ENCODE measurements at places on chromosomes 5 and 9. TPM values are rescaled to one million over a fixed set of nuclear protein-coding genes. Genes with fewer than 3 reads are reported as not detected.
A peak's percentile ranks its signal among the peaks of the same experiment; 100 is the strongest.

DNA sequence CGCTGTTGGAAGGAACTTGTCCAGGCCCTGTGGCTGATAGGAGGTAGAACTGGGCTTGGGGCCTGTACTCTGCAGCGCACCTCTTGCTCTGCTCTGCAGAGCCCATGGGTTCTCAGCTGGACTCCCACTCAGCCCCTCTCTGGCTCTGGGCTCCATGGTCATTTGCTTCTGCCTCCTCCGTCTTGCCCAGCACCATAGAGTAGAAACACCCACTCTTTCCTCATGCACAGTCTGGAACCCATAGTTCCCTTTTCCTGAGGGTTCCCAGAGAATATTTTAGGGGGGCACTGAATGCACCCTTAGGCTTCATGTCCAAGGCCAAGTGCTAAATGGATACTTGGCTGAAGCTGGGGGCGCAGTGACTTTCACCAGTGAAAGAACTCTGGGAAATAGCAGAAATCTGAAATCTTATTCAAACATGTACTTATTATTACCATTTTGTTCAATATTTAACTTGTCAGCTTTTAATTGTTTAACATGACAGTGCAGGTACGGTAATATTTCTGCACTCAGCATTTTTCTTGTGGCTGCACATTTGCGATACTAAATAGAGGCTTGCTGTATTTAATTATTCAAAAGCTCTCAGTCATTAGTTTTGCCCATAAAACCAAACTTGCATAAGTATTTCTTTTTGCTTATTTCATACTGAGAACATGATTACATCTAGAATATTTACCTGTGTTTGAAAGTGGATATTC, 31.5 kb downstream of the GALNT12 start:
- no peak for DNase-seq

DIPK1B gene
- not detected for total RNA-seq

DNA sequence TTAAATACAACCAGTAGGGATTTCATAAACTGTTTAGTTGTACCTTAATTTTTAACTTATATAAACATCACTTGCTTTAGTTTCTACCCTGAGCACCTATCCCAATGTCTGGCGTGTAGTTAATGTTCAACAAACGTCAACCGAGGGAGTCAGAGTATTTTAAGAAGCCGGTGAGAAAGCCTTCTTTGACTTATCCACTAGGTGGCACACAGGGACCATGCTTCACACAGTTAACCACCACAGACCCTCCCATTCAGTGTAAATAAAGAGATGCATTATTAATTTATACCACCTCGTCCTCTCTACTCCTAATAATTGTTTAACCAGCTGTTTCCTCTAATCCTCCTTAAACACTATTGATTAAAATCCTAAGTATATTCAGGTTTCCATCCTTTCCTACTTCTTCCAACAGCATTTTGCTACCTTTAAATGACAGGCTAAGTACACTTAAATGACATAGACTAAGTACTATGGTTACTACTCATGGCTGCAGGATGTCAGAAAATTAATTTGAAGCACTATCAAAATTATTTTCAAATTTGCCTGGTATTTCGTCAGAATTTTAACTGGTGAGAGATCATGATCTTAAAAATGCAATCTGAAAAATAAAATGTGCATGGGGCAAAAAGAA, 2.3 kb downstream of the HAPLN1 start:
- DNase-seq: no peak

DNA sequence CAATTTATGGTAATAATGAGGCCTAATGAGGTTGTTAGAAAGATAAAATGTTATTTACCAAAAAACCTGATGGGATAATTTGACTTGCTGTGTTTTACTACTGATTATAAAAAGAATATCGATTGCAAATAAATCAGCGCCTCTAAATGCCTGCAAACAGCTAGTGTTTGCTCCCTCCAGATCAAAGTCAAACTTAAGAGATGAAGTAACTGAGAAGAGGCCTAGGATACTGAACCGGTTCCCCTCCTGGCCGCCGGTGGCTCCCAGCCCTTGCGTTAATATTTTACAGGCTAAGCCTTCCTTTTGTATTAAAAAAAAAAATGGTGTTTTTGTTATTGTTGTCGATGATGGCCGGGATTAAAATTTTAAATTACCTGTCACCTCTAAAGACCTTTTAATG, 2.6 kb downstream of the IRX1 start:
- DNase-seq: no peak

GRCh38 chr9:133023117-133023890, 7.5 kb upstream of the GTF3C5 start:
- peak; percentile 83 for DNase-seq

- no peak for DNase-seq
These were observed 645.4 kb downstream of the PRELID2 start for GRCh38 chr5:145189746-145190145.

SPACA9 gene
- 2.6 TPM for total RNA-seq

- DNase-seq: no peak
These were observed 93.9 kb downstream of the MAPKAP1 start for GRCh38 chr9:125613141-125613540.

DNA sequence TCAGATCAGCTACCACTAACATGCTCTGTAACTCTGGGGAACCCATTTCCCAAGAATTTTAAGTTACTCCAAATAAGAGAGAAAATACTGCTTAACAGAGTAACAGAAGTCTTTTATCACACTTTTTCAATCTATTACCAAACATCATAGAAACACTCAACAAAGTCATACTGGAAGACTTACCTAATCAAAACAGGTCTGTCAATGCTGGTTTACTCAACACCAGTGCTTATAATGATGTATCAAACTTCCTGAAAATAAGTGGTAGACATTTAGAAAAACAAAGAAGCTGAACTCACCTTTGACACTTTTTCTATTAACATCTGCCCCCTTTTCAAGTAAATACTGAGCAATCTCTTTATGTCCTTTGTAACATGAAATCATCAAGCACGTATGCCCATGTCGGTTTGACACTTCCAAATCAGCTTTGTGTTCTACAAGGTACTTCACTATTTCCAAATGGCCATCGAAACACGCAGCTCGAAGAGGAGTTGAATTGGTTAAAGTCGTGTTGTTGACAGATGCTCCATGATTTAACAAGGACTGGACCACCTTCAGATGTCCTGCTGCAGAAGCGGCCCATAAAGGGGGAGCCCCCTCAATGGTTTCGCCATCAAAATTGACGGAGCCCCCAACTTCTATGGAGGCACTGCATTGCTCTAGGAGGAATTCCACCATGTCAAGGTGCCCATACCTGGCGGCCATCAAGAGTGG, 1.8 kb downstream of the FEM1C start:
- DNase-seq: no peak

DNA sequence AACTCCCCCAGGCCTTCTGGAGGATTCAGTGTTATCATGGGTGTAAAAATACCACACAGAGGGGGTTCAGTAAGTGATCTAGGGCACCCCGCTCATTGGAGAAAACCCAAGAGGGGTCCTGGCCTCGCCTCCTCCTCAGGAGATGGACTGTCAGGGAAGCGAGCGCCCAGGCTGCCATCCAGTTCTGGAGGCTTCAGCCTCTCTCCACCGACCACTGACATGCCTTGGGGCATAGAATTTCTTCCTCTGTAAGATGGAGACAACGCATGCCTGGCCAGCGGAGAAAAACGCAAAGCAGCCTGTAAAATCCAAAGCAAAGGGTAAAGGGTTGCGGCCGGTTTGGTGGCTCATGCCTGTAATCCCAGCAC, 165.4 kb downstream of the COL23A1 start:
- DNase-seq: peak; percentile 23

DNA sequence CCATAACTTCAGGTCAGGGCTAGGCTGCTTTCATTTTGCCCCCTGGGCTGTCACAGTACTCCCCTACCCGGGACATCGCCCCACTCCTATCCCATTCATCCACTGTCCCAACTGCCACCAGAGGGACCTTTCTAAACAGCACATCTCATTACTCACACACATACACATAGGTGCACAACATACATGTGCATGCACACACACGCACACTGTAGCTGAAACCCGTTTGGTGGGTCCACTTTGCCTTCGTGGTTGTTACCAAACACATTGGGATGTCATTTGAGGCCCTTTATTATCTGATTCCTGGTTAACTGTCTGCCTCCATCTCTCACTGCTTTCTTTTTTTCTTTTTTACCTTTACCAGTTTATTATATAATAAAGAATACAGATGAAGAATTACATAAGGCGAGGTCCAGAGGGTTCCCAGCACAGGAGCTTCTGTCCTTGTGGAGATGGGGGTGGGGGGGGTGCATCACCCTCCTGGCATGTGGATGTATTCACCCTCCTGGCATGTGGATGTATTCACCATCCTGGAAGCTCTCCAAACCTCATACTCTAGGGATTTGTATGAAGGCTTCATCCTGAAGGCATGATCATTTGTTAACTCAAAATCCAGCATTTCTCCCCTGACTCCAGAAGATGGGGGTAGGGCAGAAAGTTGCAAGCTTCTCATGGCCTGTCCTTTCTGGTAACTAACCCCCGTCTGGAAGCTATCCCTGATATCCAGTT, 186.0 kb downstream of the GOLPH3 start:
- DNase-seq: no peak

ROPN1L gene
- total RNA-seq: 2.4 TPM

DNA sequence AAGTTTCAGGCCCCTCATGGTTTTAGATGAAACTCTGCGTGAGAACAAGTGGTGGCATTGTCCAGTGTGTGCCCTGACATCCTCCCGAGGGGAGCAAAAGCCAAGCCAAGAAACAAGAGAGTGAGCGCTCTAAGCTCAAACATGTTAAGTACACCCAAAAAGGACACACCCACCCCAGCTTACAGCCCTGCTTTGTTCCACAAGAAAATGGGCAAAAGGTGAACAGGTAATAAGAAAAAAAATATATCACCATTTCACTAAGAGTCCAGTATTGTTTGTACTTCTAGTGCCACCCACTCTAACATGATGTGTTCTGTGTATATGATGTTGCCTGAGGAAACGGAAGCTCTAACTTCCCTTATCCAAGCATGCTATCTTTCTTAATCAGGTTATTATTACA, 278.2 kb downstream of the SLIT3 start:
- no peak for DNase-seq

RIMOC1 gene
- total RNA-seq: 21.1 TPM

Data from activated CD8-positive, alpha-beta memory T cell treated with anti-CD3 and anti-CD28 coated beads, Interleukin-2, amount 10 ng/mL, durations not matched to agents 7 days and 5 days (primary cell).